ENCODE measurements at places on chromosomes 6 and 20.

- DNase-seq: no peak
Measured at GRCh38 chr6:114055349-114055748, 84.4 kb upstream of the HDAC2 start.

DNA sequence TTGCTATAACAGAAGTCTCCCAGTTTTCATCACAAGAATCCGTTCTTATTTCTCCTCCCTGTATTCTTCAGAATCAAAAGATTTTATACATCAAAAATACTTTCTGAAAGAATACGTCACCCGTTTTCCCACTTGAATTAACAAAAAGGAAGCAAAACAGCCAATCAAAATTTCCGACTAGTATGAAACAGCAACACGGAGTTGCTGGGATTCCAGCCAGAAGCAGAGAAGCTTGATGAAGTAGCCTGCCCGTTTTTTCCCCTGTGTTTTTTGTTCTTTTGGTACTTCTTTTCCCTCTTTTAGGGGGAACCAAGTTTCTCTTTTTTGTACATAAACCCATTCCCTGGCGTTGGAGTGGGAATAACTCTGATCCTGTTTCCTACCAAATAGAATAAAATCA is 14.6 kb downstream of the TXLNB start:
- no peak for DNase-seq

GRCh38 chr6:17429383-17430061 is 36.1 kb downstream of the CAP2 start:
- DNase-seq: peak; percentile 48

DNA sequence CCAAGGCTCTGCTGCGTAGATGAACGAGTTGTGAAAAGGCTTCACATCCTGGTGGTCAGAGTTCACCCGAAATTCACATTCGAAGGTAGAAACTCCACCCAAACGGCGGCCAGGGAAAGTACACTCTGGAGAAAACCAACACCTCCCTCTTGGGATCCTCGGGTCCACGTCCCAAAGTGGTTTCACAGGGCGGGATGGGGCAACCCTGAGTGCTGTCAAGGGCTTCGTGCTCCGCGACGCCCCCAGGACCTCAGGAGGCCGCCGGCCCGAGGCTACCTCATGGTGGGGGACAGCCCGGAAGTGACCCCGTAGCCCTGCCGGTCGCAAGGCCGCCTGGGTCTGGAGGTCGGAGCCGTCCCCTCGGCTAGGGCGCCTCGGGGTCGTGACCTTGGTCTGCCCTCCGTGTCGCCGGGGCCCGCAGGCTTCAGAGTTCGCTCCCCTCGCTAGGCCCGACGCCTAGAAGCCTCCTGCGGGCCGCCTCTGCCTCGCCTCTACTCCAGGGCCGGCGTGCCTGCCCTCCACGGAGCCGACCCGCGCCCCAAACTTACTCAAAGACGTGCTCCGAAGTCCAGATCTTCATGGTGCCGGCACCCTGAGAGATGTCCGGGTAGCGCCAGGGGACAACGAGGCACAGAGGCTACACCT is at the start of gene PRELID3B:
Gene PRELID3B, minus strand, starts transcription at position 636 of the 645 bp plus-strand sequence. Its CDS starts 56 bp downstream, at position 580.
- peak; percentile 43 for DNase-seq

DNA sequence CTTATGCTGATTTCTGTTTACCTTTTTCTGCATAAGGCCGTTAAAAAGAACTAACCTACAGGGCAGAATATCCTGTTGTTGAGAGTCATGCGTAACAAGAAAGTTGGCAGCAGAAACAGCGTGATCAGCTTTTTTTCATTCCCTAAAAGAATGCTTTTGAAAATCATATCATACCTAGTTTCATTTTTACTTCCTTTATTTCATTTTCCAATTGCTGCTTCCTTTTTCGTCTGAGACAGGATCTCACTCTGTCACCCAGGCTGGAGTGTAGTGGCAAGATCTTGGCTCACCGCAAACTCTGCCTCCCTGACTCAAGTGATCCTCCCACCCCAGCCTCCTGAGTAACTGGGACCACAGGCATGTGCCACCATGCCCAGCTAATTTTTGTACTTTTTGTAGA is 4.1 kb downstream of the CALHM6 start:
- DNase-seq: no peak

- DNase-seq: no peak
Measured at GRCh38 chr6:36933519-36933918, 21.0 kb upstream of the PI16 start.

- DNase-seq: no peak
Measured at GRCh38 chr6:29995340-29995777, 53.0 kb downstream of the HLA-A start.

DNA sequence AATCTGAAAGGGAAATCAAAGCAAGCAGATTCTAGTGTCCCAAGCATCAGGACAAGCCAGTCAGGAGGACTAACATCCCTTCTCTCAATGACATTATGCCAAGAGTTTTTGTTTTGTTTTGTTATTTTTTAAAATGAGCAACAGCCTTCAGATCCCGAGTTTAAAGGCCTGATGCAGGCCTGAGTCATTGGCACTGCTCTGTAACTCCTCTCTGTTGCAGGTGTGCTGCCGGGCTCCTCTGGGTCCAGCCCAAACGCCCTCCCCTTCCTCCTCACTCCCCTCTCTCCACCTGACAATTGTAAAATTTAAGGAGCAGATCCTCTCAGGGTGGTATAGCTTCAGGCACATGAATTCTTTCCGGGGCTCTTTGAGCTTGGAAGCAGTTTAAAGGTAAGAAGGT is 502.0 kb downstream of the BMP2 start:
- no peak for DNase-seq

All from SW480 (cell line).